ENCODE measurements at places on chromosomes 6 and 20. TPM values are rescaled to one million over a fixed set of nuclear protein-coding genes. Genes with fewer than 3 reads are reported as not detected.

EDN3 gene
- total RNA-seq, result not detected

GRCh38 chr6:159267165-159267564, 98.0 kb downstream of the FNDC1 start:
- H3K4me1 ChIP-seq, result no peaks in the 10 kb centered on the region
- no peak for DNase-seq
- H3K4me3 ChIP-seq, result no peak overlapping the region

PLEKHG1 gene
- total RNA-seq, result 450 TPM

- no peak overlapping the region for H3K27ac ChIP-seq
- no peaks in the 10 kb centered on the region for H3K4me1 ChIP-seq
- DNase-seq, result no peak
- H3K27me3 ChIP-seq, result no peaks in the 10 kb centered on the region
- no peaks in the 10 kb centered on the region for H3K36me3 ChIP-seq
Observed at GRCh38 chr20:58600756-58601155, 50.3 kb upstream of the STX16 start.

DNA sequence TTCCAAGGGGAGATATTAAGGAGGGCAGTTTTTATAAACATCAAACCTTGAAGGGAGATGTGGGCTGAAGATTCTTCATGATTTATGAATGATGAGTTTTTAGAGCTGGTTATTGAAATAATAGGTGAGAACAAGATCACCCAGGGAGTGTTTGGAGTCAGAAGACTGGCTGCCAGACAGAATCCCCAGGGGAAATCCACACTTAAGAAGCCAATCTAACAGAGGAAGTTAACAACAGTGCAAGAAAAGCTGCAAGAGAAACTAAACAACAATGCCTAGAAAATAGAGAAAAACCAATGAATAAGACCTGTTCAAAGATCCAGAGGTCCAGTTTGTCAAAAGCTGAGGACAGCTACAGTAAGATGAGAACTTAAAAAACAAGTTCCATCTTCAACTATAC, 167.9 kb upstream of the MAN1A1 start:
- no peaks in the 10 kb centered on the region for H3K4me1 ChIP-seq
- DNase-seq, result no peak
- H3K27ac ChIP-seq, result no peak overlapping the region
- no peaks in the 10 kb centered on the region for H3K36me3 ChIP-seq

DNA sequence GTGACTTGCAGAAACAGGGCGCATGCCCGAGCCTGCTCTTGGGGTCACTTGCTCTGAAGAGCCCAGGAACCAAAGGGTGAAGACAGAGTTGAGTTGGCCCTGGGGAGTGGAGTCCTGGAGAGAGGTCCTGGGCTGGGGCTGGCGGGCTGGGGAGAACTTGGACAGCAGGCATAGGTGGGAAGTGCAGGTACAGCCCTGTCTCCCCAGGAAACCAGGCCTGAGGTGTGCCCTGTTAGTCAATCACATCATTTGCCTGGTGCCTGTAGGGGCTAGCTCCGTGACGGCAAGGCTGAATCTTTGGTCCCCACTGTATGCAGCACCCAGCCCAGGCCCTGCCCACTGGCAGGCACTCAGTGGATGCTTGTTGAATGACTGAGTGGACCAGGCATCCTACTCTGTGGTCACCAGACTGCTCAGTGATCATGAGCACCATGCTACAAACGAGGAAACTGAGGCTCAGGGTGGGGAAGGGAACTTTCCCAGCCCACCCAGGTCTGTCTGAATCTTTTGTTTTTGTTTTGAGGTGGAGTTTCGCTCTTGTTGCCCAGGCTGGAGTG, 15.6 kb upstream of the NOL4L start:
- H3K36me3 ChIP-seq, result no peaks in the 10 kb centered on the region
- no peak overlapping the region for H3K27ac ChIP-seq
- H3K27me3 ChIP-seq, result no peaks in the 10 kb centered on the region
- H3K4me1 ChIP-seq, result peaks cover 30% of the 10 kb centered on the region
- H3K4me3 ChIP-seq, result no peak overlapping the region

DNA sequence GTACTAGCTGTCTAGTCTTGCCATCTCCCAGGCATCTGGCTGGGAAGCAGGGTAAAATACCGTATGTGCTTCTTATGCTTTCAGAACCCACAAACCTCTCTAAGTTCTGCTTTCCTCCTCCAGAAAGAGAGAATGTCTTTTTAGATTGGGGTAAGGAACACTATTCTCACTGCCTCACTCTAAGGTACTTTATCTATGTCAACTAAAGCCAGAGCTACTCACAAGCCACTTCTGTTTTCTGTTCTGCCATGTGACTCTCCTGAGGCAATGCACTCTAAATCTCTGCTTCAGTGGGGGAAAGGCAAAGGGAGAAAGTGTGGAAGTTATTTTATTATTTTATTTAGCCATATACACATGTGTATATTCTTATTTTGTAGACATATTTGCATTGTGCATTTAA, 15.6 kb downstream of the MEP1A start:
- no peaks in the 10 kb centered on the region for H3K4me1 ChIP-seq
- H3K27ac ChIP-seq, result no peak overlapping the region
- no peak overlapping the region for H3K4me3 ChIP-seq

RAET1G gene
- total RNA-seq, result not detected

DNA sequence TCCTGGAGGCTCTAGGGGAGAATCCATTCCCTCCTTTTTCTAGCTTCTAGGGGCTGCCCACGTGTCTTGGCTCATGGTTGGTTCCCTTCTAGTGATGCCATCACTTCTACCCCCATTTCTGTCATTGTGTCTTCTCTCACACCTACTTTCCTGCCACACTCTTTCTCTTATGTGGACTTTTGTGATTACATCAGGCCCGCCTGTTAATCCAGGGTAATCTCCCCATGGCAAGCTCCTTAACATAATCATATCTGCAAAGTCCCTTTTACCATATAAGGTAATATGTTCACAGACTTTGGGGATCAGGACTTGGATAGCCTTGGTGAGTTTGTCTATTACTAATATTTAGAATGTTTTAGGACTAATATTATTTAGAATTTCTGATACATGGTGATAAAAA, 111.9 kb downstream of the DNAH8 start:
- no peak overlapping the region for H3K4me3 ChIP-seq
- DNase-seq, result no peak
- no peaks in the 10 kb centered on the region for H3K36me3 ChIP-seq
- H3K27me3 ChIP-seq, result no peaks in the 10 kb centered on the region
- H3K27ac ChIP-seq, result no peak overlapping the region
- H3K4me1 ChIP-seq, result no peaks in the 10 kb centered on the region

NKX2-2 gene
- total RNA-seq, result not detected

NEDD9 gene
- total RNA-seq, result 50.9 TPM

GRCh38 chr6:148854992-148855391, 108.2 kb downstream of the UST start:
- no peak overlapping the region for H3K27ac ChIP-seq
- DNase-seq, result no peak
- H3K4me1 ChIP-seq, result peaks cover 19% of the 10 kb centered on the region
- no peaks in the 10 kb centered on the region for H3K36me3 ChIP-seq
- no peaks in the 10 kb centered on the region for H3K27me3 ChIP-seq

GRCh38 chr20:49409302-49409974, 73.0 kb downstream of the KCNB1 start:
- H3K27ac ChIP-seq, result no peak overlapping the region
- no peaks in the 10 kb centered on the region for H3K36me3 ChIP-seq
- no peak for DNase-seq
- no peaks in the 10 kb centered on the region for H3K27me3 ChIP-seq
- H3K4me1 ChIP-seq, result no peaks in the 10 kb centered on the region

DNA sequence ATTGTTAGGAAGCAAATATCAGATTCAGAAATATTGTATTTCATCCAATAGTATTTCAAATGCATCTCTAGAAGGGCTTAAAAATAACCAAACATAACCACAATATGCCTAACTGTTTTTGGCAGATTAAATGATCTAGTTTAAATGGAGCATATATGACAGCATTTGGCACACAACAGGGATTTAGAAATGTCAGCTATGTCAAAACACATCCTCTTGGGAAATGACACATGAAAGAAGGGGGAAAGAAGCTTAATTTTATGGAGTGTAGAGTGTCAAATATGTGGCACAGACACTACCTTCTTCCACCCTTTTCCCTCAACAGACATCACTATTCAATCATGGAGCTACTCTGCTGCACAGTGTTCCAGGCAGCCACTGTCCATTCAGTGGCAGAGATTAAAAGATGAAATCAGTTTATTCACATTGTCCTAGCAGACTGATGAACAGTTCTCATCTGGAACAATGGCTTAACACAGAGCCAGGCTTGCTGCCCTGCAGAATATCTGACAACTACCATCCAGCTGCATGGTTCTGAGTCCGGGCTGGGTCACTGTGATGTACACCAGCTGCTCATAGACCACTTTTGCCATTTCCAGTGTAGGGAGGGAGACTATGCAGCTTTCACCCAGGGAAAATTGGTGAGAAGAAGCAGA, 349.8 kb downstream of the DHX35 start:
- no peaks in the 10 kb centered on the region for H3K36me3 ChIP-seq
- H3K27me3 ChIP-seq, result peaks cover 4% of the 10 kb centered on the region
- H3K4me3 ChIP-seq, result no peak overlapping the region
- H3K4me1 ChIP-seq, result peaks cover 18% of the 10 kb centered on the region
- DNase-seq, result no peak
- no peak overlapping the region for H3K27ac ChIP-seq

DNAAF9 gene
- total RNA-seq, result 7.7 TPM

- H3K27ac ChIP-seq, result no peak overlapping the region
- no peaks in the 10 kb centered on the region for H3K27me3 ChIP-seq
- H3K4me1 ChIP-seq, result no peaks in the 10 kb centered on the region
- no peaks in the 10 kb centered on the region for H3K36me3 ChIP-seq
- H3K4me3 ChIP-seq, result no peak overlapping the region
- no peak for DNase-seq
Observed at GRCh38 chr20:57787151-57787989, 77.6 kb upstream of the PMEPA1 start.

BNIP5 gene
- 0.10 TPM for total RNA-seq

DNA sequence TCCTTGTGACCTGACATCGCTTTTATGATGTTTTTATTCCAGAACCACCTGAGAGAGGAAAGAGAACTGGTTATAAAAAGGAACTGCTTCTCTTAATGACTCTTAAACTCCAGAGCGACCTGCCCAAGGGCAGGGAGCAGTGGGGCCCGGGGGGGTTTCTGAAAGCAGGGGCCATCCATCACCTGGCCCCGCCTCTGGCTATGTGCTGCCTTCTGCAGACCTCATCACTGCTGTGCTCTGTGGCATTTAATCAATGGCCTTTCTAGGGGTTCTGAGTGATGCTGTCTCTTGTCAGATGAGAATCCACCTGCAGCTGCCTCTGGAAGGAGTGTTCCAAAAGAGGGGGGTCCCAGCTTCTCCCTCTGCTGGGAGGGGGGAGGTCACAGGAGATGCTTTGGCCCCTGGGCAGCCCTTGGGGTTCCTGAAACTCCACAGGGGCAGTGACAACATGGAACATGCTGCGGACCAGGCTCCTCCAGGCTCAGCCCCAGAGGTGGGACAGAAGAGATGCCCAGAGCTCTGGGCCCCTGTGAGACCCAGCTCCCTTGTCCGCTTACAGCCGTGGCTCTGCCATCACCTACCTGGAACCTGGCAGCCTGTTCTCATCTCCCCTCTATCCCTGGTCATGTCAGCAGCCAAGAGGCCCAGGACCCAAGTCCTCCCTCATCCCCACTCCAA, 177.1 kb upstream of the SULF2 start:
- H3K4me1 ChIP-seq, result no peaks in the 10 kb centered on the region
- H3K36me3 ChIP-seq, result no peaks in the 10 kb centered on the region
- no peaks in the 10 kb centered on the region for H3K27me3 ChIP-seq

- peak overlapping the region; percentile 63 for H3K4me3 ChIP-seq
- H3K36me3 ChIP-seq, result no peaks in the 10 kb centered on the region
- H3K4me1 ChIP-seq, result peaks cover 25% of the 10 kb centered on the region
- H3K27ac ChIP-seq, result no peak overlapping the region
- H3K27me3 ChIP-seq, result peaks cover 43% of the 10 kb centered on the region
Observed at GRCh38 chr6:7542065-7542873, 798 bp downstream of the DSP start.

UST gene
- total RNA-seq, result 16.9 TPM

- DNase-seq, result peak; percentile 89
- H3K27me3 ChIP-seq, result no peaks in the 10 kb centered on the region
- peak overlapping the region; percentile 15 for H3K27ac ChIP-seq
- H3K4me3 ChIP-seq, result no peak overlapping the region
Observed at GRCh38 chr6:110682460-110682853, 132.8 kb downstream of the CDK19 start.

- no peaks in the 10 kb centered on the region for H3K27me3 ChIP-seq
- no peak overlapping the region for H3K27ac ChIP-seq
- H3K36me3 ChIP-seq, result no peaks in the 10 kb centered on the region
- DNase-seq, result no peak
- H3K4me3 ChIP-seq, result no peak overlapping the region
- H3K4me1 ChIP-seq, result no peaks in the 10 kb centered on the region
Observed at GRCh38 chr20:21179757-21180156, 53.9 kb downstream of the KIZ start.

RSPO3 gene
- not detected for total RNA-seq

DNA sequence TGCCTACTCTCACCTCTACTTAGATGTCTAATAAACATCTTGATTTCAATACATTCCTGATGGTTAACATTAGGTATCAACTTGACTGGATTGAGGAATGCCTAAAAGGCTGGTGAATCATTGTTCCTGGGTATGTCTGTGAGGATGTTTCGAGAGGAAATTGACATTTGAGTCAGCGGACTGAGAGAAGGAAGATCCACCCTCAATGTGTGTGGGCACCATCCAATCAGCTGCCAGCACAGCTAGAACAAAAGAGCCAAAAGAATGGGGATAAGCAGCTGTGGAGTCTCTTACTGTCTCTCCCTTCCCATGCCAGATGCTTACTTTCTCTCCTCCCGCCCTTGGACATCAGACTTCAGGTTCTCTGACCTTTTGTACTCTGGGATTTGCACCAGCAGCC, 128.6 kb upstream of the HS3ST5 start:
- H3K27me3 ChIP-seq, result no peaks in the 10 kb centered on the region
- H3K4me1 ChIP-seq, result no peaks in the 10 kb centered on the region
- no peak for DNase-seq
- no peaks in the 10 kb centered on the region for H3K36me3 ChIP-seq

EHMT2 gene
- 86.1 TPM for total RNA-seq

TMEM14A gene
- 5.9 TPM for total RNA-seq

RGL2 gene
- 98.5 TPM for total RNA-seq

CNKSR3 gene
- total RNA-seq, result not detected

TMEM151B gene
- total RNA-seq, result not detected

- no peaks in the 10 kb centered on the region for H3K27me3 ChIP-seq
- peaks cover 10% of the 10 kb centered on the region for H3K36me3 ChIP-seq
- no peaks in the 10 kb centered on the region for H3K4me1 ChIP-seq
- H3K27ac ChIP-seq, result no peak overlapping the region
- H3K4me3 ChIP-seq, result no peak overlapping the region
Observed at GRCh38 chr6:579339-579738, 77.6 kb downstream of the HUS1B start.

- H3K4me3 ChIP-seq, result no peak overlapping the region
- no peak overlapping the region for H3K27ac ChIP-seq
- no peaks in the 10 kb centered on the region for H3K36me3 ChIP-seq
- DNase-seq, result no peak
Observed at GRCh38 chr20:23583526-23583925, 15.2 kb upstream of the CST9L start.

DNA sequence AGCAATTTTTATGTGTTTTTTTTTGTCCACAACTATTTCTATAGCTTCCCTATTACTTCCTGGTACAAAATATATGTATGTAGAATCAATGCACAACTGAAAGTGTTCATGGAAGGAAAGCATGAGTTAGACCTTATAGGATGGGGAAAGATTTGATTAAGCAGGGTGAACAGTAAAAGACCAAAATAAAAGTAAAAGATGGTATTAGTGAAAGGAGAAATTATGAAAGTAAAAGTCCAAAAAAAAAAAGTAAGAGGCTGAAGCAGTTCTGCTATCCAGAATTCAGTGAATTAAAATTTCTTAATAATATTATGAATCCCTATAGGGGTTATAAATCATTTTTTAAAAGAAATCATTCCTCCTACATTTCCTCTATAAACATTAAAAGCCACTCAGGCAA, 114.3 kb downstream of the EPHA7 start:
- no peak overlapping the region for H3K27ac ChIP-seq
- no peaks in the 10 kb centered on the region for H3K27me3 ChIP-seq
- H3K36me3 ChIP-seq, result no peaks in the 10 kb centered on the region

KHDC1L gene
- not detected for total RNA-seq

CLVS2 gene
- not detected for total RNA-seq
